ENCODE measurements at places on chromosomes 1 and 21.

DNA sequence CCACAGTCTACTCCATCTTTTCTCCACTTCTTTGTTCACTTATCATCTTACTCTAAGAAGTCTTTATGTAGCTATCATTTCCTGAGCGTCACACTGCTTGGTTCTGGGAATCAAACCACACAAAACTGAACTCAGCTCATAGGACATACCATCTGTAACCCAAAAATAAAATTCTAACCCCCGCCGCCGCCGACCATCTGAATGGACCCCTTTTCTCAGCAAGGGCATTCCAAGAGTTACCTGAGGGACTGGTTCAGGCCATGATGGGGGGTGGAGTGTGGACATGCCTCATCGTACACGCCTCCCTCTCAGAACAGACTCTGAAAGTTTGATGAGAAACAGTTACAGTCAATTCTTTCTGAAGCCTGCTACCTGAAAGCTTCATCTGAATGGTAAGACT lies 12.6 kb upstream of the CHI3L2 start:
- DNase-seq = no peak

DNA sequence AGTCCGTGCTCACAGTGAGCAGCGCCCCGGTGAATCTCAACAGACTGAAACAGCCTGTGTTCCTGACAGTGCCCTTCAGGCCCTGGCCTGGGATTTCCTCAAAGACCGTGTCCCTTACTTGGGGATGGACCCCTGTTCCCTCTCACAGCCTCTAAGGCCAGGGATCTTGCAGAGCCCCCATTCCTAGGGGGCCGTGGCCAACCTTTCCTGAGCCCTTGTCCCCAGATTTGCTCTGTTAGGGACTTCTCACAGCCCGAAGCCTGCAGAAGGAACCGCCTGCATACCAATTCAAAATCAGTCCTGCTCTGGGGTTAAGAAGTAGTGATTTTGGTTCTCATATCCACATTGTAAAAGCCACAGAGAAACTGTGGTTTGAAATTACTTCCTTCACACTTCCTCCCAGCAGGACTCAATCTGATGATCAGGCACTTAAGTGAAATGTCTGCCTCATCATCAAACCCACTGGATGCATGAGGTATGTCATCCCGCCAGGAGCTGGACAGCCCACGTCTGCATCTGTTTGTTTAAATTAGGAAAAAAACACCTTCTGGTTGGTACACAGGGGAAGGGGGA lies 14.9 kb downstream of the ABCA4 start:
- DNase-seq = no peak

GRCh38 chr1:20633190-20634064 lies at the start of gene PINK1:
PINK1 (plus strand) TSS chr1:20633458; CDS start chr1:20633549, 91 bp downstream.
- DNase-seq = peak; percentile 85

DNA sequence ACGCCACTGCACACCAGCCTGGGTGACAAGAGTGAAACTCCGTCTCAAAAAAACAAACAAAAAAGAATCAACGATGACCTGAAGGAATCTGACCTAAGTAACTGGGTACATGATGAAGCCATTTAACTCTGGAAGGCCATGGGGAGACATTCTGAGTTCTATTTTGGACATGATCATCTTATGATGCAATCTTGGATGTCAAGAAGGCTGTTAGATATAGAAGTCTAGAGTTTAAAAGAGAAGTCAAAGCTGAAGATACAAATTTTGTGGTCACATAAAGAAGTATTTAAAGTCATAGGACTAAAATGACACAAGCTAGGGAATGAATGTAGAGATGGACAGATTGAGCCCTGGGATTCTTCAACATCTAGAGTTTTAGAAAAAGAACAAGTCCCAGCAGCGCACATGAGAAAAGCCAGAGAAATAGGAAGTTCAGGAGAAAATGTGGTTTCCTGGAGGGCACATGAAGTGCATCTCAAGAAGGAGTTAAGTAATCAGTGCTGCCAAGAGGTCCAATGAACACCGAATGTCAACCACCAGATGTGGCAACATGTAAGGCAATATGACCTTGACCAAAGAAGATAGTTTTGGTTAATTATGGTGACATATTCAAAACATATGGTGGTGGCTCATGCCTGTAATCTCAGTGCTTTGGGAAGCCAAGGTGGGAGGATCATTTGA lies 26.8 kb downstream of the ELK4 start:
- no peak for DNase-seq

DNA sequence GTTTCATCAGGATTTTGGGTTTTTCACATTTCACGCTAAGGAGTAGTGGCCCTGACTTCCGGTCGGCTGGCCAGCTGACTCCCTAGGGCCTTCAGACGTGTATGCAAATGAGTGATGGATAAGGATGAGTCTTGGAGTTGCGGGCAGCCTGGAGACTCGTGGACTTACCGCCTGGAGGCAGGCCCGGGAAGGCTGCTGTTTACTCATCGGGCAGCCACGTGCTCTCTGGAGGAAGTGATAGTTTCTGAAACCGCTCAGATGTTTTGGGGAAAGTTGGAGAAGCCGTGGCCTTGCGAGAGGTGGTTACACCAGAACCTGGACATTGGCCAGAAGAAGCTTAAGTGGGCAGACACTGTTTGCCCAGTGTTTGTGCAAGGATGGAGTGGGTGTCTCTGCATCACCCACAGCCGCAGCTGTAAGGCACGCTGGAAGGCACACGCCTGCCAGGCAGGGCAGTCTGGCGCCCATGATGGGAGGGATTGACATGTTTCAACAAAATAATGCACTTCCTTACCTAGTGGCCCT lies 23.1 kb upstream of the TNFRSF1B start:
- no peak for DNase-seq

DNA sequence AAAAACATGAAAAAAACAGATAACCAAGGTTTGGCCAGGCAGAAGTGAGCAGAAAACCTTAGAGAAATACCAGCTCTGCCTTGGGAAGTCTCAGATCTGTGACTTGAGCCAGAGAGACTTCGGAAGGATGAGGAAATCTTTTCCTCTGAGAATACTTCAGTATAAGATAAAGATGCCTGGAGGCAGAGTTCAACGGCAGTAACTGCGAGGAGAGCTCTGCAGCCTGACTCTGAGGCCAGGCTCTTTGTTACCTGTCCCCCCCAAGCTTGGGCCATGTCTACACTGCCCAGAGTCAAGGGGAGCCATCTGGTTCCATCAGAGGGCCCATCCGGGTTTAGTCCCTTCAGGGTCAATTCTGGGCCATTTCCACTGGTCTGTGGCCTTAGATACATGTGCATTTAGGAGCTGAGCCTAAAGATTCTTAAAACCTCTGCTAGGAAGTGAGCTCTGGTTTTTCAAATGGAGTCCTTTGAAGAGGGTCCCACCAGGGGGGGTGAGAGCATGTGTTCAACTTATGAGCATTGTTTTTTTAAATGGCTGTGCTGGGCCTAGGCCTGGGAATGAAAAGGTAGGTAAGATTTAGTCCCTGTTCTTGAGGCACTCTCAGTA lies 8.7 kb downstream of the KIRREL1 start:
- DNase-seq = no peak

GRCh38 chr1:43847290-43847689 lies 86.3 kb upstream of the ARTN start:
- DNase-seq = no peak

GRCh38 chr1:196462086-196462485 lies 146.2 kb downstream of the KCNT2 start:
- DNase-seq = no peak

GRCh38 chr21:15275615-15276235 lies 210.9 kb upstream of the NRIP1 start:
- no peak for DNase-seq

- no peak for DNase-seq
These were observed 37.9 kb downstream of the RAB3B start for GRCh38 chr1:51952638-51953037.

- no peak for DNase-seq
These were observed 654.6 kb downstream of the KIF26B start for GRCh38 chr1:245809361-245809760.

GRCh38 chr1:172936088-172936645 lies 114.6 kb downstream of the TNFSF18 start:
- no peak for DNase-seq

- peak; percentile 5 for DNase-seq
These were observed 4.3 kb downstream of the TCHH start for GRCh38 chr1:152110860-152111514.

GRCh38 chr1:6108476-6108875 lies 62.8 kb downstream of the KCNAB2 start:
- no peak for DNase-seq

- DNase-seq = no peak
These were observed 227.1 kb downstream of the KCTD3 start for GRCh38 chr1:215794156-215794555.

DNA sequence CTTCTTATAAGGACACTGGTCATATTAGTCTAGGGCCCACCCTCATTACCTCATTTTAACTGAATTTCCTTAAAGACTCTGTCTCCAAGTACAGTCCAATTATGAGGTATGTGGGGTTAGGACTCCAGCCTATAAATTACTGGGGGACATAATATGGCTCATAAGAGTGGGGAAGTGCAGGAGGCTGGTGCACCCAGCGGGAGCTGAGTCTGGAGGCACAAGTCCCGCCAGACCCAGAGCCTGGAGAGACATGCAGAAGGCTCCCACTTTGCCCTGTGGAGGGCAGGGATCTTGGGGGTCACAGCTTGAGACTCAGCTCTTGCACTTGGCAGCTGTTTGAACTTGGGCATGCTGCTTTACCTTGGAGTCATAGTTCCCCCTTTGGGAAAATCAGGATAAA lies 250.4 kb downstream of the RHOU start:
- DNase-seq = no peak

DNA sequence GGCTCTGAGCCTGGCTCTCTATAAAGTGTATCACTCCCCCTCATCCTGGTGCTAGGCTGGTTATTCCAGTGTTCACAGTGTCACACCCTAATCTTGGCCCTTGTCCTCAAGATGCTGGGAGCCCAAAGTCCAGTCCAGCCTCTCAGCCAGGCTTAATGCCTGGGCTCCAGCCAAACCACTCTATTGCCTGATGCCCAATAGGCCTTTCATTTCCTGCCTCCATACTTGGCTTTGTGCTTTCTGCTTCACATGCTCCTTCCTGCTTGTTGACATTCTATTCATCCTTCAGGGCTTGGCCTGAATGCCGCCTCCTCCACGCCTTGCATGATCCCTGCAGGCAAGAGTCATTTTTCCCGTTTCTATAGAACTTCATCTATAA lies 1.7 kb downstream of the KLHDC8A start:
- DNase-seq = no peak

- DNase-seq = no peak
These were observed 35.5 kb downstream of the SLC26A9 start for GRCh38 chr1:205907794-205908193.

DNA sequence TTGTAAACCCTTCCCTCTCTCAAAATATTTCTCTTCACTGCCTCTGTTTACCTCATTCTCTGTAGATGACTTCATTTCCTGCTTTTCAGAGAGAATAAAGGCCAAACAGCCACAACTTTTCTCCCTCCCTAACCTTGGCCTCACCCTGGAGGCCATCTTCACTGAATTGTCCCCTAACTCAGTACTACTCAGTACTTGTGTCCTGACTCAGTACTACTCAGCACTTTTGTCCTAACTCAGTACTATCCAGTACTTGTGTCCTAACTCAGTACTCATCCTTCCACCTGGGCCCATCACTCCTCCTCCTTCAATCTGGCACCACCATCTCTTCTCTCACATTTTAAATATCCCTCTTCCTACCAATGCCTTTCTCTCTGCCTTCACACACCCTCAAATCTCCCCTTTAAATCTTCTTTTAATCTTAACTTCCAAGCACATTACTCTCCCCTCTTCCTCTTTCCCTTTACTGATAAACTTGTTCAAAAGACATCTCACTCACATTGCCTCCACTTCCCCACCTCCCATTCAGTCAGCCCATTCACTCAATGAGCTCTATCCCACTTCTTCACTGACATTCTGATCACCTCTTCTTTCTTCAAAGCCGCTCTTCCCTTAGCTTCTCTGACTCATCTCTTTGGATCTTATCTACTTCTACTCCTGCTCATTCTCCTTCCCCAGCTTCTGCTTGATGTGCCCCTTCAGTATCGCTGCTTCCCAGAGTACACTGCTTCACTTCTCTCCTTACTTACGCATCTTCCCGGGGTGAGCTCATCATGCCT lies 121.4 kb downstream of the RNF220 start:
- no peak for DNase-seq

DNA sequence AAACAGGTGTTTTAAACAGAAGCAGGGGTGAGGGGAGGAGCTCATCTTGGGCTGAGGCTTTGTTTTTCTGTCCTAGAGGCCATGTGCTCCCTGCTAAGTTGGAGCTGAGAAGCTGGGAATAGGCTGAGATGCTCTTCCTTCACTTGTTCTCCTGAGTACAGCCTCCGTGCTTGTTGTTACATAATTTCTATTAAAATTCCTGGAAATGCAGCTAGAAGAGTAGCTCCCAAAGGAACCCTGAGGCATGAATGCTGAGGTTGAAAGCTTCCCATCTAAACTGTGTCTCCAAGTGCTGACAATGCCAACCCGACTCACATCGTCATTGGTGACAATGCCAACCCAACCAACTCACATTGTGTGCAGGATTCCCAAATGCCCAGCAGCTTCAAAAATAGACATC lies 12.6 kb upstream of the ITPKB start:
- DNase-seq = no peak

- DNase-seq = peak; percentile 58
These were observed 48.1 kb downstream of the CDC14A start for GRCh38 chr1:100400404-100400803.

- no peak for DNase-seq
These were observed 57.6 kb downstream of the TRIM33 start for GRCh38 chr1:114453361-114453784.

- DNase-seq = no peak
These were observed 16.2 kb downstream of the LRRC8D start for GRCh38 chr1:89837036-89837481.

- DNase-seq = no peak
These were observed 1.3 kb downstream of the FOXE3 start for GRCh38 chr1:47417170-47418044.

DNA sequence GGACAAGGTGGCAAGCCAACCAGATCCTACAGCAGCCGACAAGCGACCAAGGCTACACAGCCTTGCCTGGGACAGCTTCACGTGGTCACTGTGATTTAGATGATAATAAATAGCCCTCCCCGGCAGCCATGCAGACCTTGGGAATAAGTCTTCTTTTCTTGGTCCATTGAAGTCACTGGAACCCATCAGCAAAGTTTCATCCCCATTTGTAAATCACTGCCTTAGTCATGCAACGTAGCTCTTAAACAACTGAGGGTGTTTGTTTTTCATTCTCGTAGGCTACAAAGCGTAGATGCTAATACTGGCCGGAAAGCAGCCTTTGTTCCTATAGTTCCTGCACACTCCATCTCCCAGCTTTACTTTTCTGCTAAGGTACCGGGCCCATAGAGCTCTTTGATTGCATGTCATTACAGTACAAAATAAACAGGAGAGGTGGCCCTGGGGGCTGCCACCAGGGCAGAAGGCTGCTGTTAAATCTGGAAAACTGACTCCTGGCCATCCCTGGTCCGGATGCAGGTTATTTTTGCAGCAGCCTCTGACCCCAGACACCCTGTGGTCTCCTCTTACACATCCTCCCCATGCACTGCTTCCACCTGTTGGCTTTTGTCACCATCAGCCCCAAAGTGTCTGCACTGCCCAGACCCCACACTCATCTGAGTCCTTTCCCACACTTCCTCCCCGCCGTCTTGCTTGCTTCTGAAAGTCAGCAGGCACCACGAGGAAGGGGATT lies 105.5 kb downstream of the TOMM20 start:
- DNase-seq = no peak

GRCh38 chr1:223474804-223475203 lies 81.6 kb downstream of the CCDC185 start:
- no peak for DNase-seq
